ENCODE measurements at places on chromosomes 11 and 22.

GRCh38 chr11:28636033-28636432 lies 527.8 kb downstream of the METTL15 start:
- no peak for DNase-seq

DNA sequence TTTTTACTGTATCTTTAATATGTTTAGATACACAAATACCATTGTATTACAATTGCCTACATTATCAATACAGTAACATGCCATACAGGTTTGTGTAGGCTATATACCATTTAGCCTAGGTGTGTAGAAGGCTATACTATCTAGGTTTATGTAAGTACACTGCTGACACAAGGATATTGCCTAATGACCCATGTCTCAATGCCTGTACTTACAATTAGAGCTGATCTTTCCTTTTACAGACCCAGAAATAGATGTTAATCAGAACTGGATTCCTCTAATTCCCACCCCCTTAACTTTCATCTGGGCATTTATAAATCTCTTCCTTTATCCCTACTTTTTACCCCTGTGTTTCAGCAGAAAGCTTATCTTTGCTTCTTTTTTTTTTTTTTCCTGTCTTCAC lies 229.5 kb downstream of the METTL15 start:
- no peak for DNase-seq

- no peak for DNase-seq
Observed at GRCh38 chr22:17960011-17960410, 64.3 kb downstream of the MICAL3 start.

GRCh38 chr22:25930083-25930482 lies 188.1 kb downstream of the MYO18B start:
- DNase-seq: no peak

GRCh38 chr11:22432291-22433093 lies 94.3 kb downstream of the SLC17A6 start:
- DNase-seq: no peak

GRCh38 chr11:128375961-128376360 lies 211.4 kb downstream of the ETS1 start:
- DNase-seq: no peak

- DNase-seq: no peak
Observed at GRCh38 chr11:134607963-134608750, 196.1 kb upstream of the B3GAT1 start.

DNA sequence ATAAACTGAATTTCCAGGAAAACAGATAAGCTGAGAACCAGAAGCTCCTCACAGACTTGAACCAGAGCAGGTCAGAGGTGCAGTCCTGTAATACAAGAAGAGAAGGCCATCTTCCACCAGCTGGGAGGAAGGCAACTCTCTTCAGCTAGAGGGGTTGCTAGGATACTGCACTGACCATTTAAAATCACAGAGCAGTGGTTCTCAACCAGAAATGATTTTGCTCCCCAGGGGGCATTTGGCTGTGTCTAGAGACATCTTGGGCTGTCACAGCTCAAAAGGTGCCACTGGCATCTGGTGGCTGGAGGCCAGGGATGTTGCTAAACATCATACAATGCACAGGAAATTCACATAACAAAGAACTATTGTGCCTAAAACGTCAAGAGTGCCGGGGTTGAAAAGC lies 17.2 kb downstream of the OPCML start:
- DNase-seq: no peak

DNA sequence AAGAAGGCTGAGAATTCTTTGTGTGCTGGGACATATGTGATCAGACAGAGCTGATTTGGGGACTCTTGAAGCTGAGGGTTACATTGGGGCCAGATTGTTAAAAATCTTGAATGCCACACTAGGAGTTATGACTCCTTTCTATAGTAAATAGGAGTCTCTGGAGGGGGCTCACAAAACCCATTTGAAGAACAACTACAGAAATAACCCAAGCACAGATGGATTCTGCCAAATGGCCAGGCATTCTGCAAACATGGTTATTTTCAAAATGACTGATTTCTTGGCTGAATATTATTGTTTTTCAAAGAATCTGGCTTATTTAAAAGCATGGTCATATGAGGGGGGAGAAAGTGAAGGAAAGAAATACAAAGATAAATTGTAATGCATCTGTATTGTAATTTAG lies 625.5 kb upstream of the TENM4 start:
- no peak for DNase-seq

DNA sequence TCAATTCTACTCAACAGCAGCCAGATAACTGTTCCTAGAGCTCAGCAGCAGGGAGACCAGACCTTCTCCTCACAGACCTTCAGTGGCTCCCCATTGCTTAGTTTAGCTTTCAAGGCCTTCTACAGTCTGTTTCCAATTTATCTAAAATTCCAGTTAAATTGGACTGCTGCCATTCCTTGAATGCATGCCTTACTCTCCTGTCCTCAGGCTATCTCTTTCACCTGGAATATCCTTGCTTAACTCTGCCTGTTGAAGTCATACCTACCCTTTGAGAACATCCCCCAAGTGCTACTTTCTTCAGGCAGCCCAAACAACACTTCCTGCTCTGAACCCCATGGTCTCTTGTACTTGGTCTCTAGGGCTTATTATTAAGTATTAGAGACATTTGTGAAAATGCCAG lies 120.7 kb upstream of the TENM4 start:
- DNase-seq: no peak

GRCh38 chr22:35178446-35178845 lies 78.8 kb upstream of the HMGXB4 start:
- DNase-seq: no peak

DNA sequence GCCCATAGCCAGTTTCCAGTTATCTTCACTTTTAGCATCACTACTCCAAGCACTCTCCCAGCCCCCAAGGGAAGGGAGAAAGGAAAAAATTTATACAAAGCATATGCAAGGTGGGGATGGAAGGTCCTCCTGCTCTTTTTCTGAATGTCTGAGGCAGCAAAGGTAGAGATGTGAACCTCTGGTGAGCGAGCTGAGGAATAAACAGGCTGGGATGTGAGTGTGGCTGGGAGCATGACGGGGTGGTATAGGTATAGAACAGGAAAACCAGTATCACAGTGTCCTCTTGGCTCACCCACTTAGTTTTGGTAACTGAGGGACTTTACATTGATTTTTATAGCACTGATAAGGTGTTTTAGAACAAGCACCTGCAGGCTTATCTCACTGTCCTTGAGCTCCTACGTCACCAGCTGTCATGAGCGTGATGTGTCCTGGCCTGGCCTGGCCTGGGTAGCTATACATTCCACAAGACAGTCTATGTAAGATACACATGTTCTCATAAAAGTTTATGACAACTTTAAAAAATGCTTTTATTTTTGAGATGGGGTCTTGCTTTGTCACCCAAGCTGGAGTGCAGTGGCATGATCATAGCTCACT lies 10.3 kb upstream of the POLD3 start:
- no peak for DNase-seq

DNA sequence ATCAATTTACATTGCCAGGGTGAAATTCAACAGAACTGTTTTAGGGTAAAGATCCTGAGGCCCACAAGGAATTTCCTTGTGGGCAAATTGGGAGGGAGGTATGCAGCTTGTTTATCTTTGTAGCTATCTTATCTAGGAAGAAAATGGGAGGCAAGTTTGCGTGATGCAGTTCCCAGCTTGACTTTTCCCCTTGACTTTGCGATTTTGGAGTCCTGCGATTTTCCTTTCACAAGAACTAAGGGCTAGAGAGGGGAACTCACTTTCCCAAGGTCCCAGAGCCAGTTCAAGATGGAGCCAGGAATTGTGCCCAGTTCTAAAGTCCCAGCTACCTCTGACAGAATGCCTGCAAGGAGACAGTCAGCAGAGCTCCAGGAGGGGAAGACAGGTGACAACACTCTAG lies 30.7 kb downstream of the RIBC2 start:
- DNase-seq: no peak

DNA sequence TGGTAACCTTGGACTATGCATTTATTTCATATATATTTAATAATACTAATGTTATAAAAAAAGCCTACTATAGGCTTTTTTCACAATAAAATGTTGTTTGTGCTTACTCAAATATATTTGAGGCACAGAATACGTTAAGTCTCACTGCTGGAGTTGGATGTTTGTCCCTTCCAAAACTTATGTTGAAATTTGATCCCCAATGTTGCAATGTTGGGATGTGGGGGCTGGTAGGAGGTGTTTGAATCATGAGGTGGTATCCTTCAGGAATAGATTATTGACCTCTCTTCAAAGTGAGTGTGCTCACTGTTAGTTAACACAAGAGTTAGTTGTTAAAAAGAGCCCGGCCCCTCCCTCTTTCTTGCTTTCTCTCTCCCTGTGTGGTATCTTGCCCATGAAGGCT lies 1295.9 kb downstream of the JRKL start:
- DNase-seq: no peak

DNA sequence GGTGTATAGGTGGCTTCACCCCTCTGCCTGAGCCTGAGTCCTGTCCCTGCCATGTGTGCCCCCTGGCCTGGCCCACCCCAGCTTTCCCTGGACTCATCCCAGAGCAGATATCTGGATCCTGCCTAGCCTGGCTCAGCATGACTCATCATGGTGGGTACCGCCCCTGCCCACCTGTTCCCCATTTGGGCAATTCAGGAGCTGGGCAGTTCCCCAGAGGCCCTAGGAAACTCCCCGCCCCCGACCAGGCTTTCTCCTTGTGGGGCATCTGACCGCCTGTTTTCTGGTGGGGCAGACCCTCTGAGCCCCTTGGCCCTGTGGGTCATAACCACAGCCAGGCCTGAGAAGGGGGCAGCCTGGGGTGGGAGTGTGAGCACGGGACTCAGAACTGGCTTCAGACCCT lies 4.4 kb downstream of the TSPO start:
- DNase-seq: no peak

DNA sequence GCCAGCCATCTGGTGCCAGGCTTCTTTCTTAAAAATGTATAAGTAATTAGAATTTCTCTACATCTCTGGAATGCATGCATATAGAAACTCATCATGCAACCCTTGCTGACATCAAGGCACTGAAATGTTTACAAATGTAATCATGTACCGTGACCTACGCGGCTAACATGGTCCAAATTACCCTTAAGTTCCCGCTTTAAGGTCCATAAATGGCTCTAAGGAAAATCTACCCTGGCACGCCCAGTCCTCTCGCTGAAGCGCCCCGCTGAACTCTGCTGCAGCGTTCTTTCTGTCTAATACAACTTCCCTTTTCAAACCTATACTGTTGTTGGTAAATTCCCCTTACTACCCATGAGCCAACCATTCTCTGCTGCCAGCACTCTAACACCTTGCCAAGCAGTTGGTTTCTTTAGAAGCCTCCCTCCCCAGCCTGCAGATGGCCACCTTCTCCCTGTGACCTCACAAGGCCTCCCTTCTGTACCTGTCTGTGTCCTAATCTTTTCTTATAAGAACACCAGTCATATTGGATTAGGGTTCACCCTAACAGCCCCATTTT lies 13.5 kb upstream of the HMOX1 start:
- no peak for DNase-seq

All from cerebellar nuclear complex (tissue), 1 donor.